Placental epithelial cell (primary cell): ENCODE measurements at places on chromosomes 5 and 9. TPM values are rescaled to one million over a fixed set of nuclear protein-coding genes. Genes with fewer than 3 reads are reported as not detected.

Gene SLC4A9
- total RNA-seq = not detected in 2 replicates

Gene RXRA
- 28.7 and 34.5 TPM in 2 replicates for total RNA-seq

Gene SLCO6A1
- not detected in 2 replicates for total RNA-seq

Gene MOB3B
- 7.9 and 27.4 TPM in 2 replicates for total RNA-seq

Gene SH3GL2
- not detected in 2 replicates for total RNA-seq

Gene FLT4
- under 0.01 TPM in 2 replicates for total RNA-seq

Gene CCDC171
- total RNA-seq = 1.7 and 5.1 TPM in 2 replicates

Gene TARS1
- 96.6 and 189 TPM in 2 replicates for total RNA-seq

Gene MGAT1
- 174 and 290 TPM in 2 replicates for total RNA-seq

Gene SLC34A1
- total RNA-seq = 0.11 and 0.39 TPM in 2 replicates

Gene AJM1
- 0.76 and 1.2 TPM in 2 replicates for total RNA-seq

Gene SCGB3A2
- total RNA-seq = 1.2 TPM in 1 of 2 replicates, not detected in the other

Gene FAM78A
- total RNA-seq = under 0.01 TPM in 1 of 2 replicates, not detected in the other

Gene IFNB1
- total RNA-seq = not detected in 2 replicates

Gene SPINK4
- total RNA-seq = not detected in 2 replicates

Gene RNF208
- under 0.01 TPM in 1 of 2 replicates, not detected in the other for total RNA-seq

Gene OR13C3
- not detected in 2 replicates for total RNA-seq

Gene NMUR2
- 0.11 TPM in 1 of 2 replicates, not detected in the other for total RNA-seq

Gene SLC1A3
- total RNA-seq = 29.8 and 109 TPM in 2 replicates

Gene XPA
- 8.4 and 12.6 TPM in 2 replicates for total RNA-seq

Gene SVEP1
- 0.22 and 0.39 TPM in 2 replicates for total RNA-seq

Gene ADAMTS12
- total RNA-seq = 3.9 and 8.2 TPM in 2 replicates

Gene IL31RA
- under 0.01 TPM in 1 of 2 replicates, not detected in the other for total RNA-seq

Gene EQTN
- total RNA-seq = 0.22 and 0.39 TPM in 2 replicates

Gene KIAA0825
- total RNA-seq = 5.9 and 9.4 TPM in 2 replicates

Gene CTXN3
- not detected in 2 replicates for total RNA-seq

Gene NUTM2G
- total RNA-seq = 0.11 TPM in 1 of 2 replicates, not detected in the other

Gene WDR31
- 1.7 and 2.0 TPM in 2 replicates for total RNA-seq

Gene PAEP
- total RNA-seq = not detected in 2 replicates

Gene PCDHGB3
- total RNA-seq = 3.1 and 5.9 TPM in 2 replicates

Gene IFNA13
- under 0.01 TPM in 1 of 2 replicates, not detected in the other for total RNA-seq

Gene FGF1
- total RNA-seq = 0.54 TPM in 1 of 2 replicates, not detected in the other

Gene RASGEF1C
- not detected in 2 replicates for total RNA-seq

Gene CNTFR
- not detected in 2 replicates for total RNA-seq

Gene GPR150
- total RNA-seq = not detected in 2 replicates

Gene PROB1
- 1.2 and 2.7 TPM in 2 replicates for total RNA-seq

Gene SLCO4C1
- total RNA-seq = not detected in 2 replicates

Gene ANKRD55
- not detected in 2 replicates for total RNA-seq

Gene ABLIM3
- total RNA-seq = 66.0 and 98.5 TPM in 2 replicates

Gene STRBP
- 3.1 and 5.7 TPM in 2 replicates for total RNA-seq

Gene TRIM14
- 0.65 and 0.79 TPM in 2 replicates for total RNA-seq

Gene PIP5KL1
- total RNA-seq = 8.6 and 15.3 TPM in 2 replicates

Gene FEM1C
- total RNA-seq = 14.5 and 30.9 TPM in 2 replicates

Gene IER5L
- 18.1 and 29.9 TPM in 2 replicates for total RNA-seq

Gene TAS2R1
- total RNA-seq = under 0.01 and 0.76 TPM in 2 replicates

Gene TRAF1
- total RNA-seq = 0.54 and 2.4 TPM in 2 replicates

Gene AQP7
- not detected in 2 replicates for total RNA-seq

Gene DYNC2I2
- total RNA-seq = 48.3 and 59.6 TPM in 2 replicates

Gene RMI1
- total RNA-seq = 4.8 and 5.9 TPM in 2 replicates

Gene DMRTA1
- 0.79 and 1.1 TPM in 2 replicates for total RNA-seq

Gene FAM163B
- total RNA-seq = not detected in 2 replicates

Gene CCIN
- 3.7 and 3.9 TPM in 2 replicates for total RNA-seq
